ENCODE measurements at places on chromosomes 7 and 10. TPM values are rescaled to one million over a fixed set of nuclear protein-coding genes. Genes with fewer than 3 reads are reported as not detected.

Gene ODAD2
- 1.6 TPM for polyA plus RNA-seq

Gene LRIT2
- polyA plus RNA-seq, result not detected

Gene ORC5
- polyA plus RNA-seq, result 12.3 TPM

Gene TAS2R5
- 0.87 TPM for polyA plus RNA-seq

Gene ACADSB
- polyA plus RNA-seq, result 12.7 TPM
